Stimulated activated naive CD4-positive, alpha-beta T cell treated with Interleukin-2 at 50 U/mL for 16 hours (primary cell): ENCODE measurements at places on chromosomes 6 and 20.
A peak's percentile ranks its signal among the peaks of the same experiment; 100 is the strongest.

GRCh38 chr6:125793863-125794262 lies 3.1 kb downstream of the NCOA7 start:
- no peak for DNase-seq

DNA sequence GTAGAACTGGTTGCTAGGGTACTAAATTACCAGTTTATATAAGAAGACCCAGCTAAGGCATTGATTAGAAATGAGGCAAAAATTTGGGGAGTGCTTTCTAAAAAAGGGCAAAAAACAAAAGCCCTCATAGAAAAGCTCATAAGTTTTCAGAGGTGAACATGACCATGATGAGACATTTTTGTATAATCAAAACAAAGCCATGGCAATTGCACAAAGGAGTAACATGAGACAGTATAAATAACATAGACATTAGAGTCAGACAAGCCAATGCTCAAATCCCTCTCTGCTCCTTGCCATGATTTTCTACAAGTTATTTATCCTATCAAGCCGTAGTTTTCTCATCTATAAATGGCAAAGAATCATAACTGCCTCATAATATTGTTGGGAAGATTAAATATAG lies 112.2 kb upstream of the ADTRP start:
- DNase-seq = no peak

GRCh38 chr20:15890407-15890982 lies 682.8 kb downstream of the KIF16B start:
- DNase-seq = no peak

DNA sequence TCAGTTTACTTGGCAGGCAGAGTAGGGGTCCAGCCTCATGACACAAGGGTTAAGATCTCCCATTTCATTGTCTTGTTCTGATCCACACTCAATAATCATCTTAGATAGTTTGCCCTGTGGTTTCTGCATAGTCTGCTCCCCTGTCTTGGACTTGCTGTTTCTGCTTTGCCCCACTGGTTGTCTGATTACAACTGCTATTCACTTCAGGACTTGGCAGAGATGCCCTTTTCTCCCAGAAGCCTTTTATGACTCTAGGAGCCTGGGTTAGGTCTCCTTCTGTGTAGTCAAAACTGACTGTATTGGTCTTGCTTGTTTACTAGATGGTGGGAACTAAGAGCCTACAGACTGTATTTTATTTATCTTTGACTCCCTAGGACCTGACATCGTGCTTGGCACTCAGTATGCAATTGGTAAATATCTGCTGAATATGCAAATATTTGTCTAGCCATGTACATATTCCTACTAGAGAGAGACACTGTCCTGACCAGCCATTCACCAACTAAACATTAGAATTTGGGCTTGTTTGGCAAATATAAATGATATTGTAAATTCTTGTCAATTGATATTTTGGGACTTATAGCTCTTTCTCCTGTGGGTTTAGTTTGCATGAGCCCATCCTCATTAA lies 165.9 kb upstream of the KCNK16 start:
- no peak for DNase-seq

- no peak for DNase-seq
These were observed 17.8 kb downstream of the SUN5 start for GRCh38 chr20:32986331-32986966.

DNA sequence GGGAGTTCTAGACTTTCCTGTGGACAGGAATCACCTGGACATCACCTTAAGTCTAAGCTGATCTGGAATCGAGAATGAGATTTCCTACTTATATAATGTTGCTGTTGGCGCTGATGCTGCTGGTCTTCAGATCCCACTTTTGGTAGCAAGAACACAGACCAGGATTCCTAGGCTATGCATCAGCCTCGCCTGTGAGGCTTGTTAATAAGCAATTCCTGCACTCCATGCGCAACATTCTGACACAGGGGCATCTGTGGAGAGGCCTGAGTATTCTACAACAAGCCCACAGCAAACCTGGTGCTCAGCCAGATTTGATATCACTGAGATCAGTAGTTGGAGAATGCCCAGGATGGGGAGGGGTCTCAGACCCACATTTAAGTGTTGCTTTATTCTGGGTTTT lies 52.0 kb upstream of the TRIM26 start:
- no peak for DNase-seq

DNA sequence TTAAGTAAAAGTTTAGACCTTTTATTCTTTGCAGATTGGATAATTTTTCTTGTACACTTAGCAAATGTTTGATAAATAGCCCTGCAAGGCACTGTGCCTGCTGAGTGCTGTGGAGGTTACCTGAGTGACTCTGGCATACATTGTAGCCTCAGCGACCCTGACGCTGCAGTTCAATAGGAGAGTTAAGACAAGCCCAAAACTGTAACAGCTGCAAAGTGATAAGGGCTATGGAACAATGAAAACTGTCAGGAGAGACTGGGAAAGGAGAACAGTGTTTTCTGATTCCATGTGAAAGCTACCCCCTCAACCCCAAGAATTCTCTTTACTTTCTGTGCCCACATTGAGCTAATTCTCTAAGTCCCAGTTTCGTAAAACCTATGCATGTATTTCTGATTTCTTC lies 22.2 kb downstream of the HIVEP1 start:
- no peak for DNase-seq

- DNase-seq = no peak
These were observed 75.5 kb upstream of the FABP7 start for GRCh38 chr6:122704066-122704465.

DNA sequence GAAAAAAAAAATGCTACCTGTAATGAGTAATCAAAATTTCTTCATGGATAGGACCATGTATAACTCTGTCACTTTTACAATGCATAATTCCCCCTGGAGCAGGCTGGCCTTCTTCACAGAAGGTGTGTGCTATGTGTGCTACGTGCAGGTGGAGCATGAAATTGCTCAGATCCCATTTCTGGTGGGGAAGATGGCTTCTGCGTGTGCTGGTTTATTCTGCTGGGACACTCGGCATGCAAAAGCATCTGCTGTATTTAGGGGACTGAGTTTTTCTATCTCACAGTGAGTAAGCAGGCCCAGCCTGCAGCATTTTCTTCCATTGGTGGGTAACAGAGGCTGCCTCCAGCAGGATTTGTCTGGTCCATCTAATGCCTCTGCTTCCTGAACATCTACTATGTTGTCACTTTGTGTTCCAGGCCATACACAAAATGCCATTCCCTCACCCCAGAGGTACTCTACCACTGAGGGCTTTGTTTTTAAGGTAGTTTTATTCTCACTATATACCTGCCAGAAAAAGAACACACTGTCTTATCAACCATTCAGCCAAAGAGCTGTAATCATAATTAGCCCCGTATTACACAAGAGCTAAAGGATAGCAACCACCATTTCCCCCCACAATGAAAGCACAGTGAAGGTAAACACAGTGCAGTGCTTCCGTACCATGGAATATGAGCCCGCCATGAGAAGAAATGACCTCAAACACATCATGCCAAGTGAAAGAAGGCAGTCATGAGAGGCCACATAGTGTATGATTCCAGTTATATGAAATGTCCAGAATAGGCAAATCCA lies 62.4 kb downstream of the SYNDIG1 start:
- DNase-seq = no peak

GRCh38 chr6:108363113-108363512 lies 68.3 kb downstream of the AFG1L start:
- DNase-seq = no peak

- peak; percentile 39 for DNase-seq
These were observed 200.6 kb downstream of the GMPR start for GRCh38 chr6:16438718-16439591.

- DNase-seq = no peak
These were observed 254.0 kb upstream of the TAB2 start for GRCh38 chr6:149063468-149063867.

- DNase-seq = no peak
These were observed 1012.7 kb downstream of the EYS start for GRCh38 chr6:64694356-64694755.

DNA sequence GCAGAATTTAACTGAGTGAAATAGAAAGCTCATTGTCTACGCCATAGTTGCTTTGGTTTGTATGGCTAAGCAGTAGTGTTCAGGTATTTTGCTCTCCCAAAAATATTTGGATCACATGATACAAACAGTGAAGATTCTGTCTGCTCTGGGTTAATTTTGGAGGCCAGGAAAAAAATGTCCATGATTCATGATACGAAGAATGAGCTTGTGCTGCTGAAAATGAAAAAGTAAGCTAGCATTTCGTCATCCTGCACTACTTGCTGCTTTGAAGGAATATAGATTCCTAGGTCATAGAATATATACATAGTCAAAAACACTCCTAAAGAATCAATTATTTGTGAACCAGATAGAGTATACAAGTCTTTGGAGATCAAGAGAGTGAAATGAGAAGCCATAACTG lies 8.3 kb downstream of the WRNIP1 start:
- no peak for DNase-seq

DNA sequence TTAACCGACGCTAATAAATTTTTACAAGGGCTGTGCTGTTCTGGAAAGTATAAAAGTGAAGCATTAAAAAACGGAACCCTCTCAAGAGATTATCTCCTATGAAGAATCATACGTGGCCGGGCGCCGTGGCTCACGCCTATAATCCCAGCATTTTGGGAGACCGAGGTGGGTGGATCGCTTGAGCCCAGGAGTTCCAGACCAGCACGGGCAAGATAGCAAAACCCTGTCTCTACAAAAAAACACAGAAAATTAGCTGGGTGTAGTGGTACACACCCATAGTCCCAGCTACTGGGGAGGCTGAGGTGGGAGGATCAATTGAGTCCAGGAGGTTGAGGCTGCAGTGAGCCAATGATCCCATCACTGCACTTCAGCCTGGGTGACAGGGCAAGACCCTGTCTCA lies 83.4 kb downstream of the GMPR start:
- DNase-seq = no peak

DNA sequence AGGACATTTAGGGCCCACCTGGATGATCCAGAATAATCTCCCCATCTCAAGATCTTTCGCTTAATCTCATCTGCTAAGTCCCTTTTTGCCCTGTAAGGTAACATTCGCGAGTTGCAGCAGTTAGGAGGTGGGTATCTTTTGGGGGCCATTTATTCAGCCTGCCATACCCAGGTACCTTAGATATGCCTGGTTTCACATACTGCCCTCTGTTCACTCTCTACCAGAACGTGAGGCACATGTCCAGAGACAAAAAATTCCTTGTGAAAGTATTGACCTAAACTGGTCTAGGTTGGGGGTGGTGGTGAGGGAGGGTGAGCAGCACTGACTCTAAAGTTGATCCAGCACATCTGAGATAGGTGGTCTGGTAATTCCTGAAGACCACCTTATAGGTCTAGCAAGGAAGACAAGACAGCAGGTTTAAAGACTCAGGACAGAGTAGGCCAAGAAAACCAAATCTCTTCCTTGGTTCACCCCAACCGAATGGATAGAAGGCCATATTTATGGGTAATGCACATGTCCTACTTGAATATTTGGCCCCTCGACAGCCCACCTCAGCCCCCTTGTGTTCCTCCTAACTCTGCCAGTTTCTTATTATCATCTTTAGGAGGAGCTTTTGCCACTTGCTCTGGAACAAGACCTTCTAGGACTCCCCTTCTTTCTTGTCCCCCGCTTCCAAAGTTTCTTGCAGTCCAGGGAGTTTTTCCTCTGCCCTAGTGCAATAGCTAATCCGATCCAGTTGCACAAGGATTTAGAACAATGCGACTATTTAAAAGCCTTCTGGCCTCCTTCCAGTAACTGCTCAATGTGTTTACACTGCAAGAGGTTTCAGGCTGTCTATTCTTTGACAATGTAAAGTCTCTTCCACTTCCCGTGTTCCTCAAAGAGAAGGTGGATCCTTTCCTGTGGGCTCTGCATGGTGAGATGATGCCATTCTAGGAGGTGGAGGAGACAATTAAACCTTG lies 213.0 kb upstream of the LAMP5 start:
- DNase-seq = no peak

DNA sequence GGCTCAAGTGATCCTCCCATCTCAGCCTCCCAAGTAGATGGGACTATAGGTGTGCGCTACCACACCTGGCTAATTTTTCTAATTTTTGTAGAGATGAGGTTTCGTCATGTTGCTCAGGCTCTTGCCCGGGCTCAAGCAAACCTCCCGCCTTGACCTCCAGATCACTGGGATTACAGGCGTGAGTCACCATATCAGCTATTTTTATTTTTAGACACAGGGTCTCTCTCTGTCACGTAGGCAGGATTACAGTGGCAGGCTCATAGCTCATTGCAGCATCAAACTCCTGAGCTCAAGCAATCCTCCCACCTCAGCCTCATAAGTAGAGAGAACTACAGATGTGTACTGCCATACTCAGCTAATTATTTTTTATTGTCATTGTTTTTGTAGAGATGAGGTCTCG lies 41.7 kb downstream of the SLC23A2 start:
- DNase-seq = no peak

GRCh38 chr6:74632196-74632875 lies 573.5 kb downstream of the COL12A1 start:
- no peak for DNase-seq

GRCh38 chr6:48078120-48078519 lies 32.9 kb downstream of the PTCHD4 start:
- no peak for DNase-seq

- DNase-seq = no peak
These were observed 19.6 kb upstream of the RREB1 start for GRCh38 chr6:7088076-7088742.

DNA sequence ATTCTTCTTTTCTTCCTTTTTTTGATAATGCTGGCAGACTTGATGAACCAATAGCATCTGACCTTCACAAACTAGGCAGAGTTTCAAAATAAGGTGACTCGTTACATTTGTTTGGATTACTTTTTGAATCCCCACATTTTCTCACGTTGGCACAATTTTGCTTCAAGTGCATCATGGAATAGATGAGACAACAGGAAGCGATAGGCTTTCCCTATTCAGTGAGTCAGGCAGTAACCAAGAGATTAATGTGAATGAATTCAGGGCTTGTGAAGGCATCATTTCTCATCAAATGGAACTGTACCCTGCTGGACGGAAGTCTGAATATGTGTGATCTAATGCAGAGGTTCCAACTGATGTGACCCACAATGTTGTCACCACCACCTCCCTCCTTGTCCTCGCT lies 10.7 kb downstream of the RFPL4B start:
- no peak for DNase-seq

GRCh38 chr6:92723390-92723931 lies 695.9 kb downstream of the EPHA7 start:
- DNase-seq = no peak

- DNase-seq = no peak
These were observed 326.7 kb upstream of the NOX3 start for GRCh38 chr6:155782320-155782731.

- no peak for DNase-seq
These were observed 14.6 kb downstream of the DEF6 start for GRCh38 chr6:35312076-35312800.

DNA sequence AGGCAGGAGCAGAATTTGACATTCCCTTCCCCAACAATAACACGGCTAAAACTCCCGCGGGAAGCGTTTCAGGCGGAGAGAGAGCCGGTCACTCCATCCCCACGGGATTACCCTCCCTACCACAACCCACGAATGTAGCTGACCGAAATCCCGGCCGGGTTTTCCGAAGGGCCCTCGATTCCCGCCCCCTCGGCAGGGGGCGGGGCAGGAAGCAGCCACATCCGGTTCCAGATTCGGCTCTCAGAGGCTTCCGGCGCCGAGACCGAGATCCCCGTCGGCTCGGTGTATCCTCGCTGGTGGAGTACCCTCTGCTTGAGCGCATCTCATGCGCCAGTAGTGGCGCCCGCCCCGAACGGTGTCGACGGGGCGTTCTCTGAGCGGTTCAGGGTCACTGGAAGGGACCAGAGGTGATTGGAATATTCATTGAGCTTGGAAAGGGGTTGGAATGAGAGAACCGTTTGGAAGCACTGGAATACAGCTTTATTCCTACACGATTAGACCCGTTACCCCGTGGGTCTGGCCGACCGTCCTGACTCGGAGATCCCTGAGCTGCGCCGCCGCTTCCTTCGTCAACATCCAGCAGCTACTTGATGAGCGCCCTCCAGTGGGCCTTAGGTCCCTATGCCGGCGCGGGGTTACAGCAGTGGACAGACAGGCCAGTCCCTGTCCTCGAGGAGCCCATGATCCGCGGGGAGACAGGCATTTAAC lies 649 bp upstream of the RGL2 start:
- DNase-seq = peak; percentile 88
